ENCODE measurements at places on chromosomes 7 and 10.

DNA sequence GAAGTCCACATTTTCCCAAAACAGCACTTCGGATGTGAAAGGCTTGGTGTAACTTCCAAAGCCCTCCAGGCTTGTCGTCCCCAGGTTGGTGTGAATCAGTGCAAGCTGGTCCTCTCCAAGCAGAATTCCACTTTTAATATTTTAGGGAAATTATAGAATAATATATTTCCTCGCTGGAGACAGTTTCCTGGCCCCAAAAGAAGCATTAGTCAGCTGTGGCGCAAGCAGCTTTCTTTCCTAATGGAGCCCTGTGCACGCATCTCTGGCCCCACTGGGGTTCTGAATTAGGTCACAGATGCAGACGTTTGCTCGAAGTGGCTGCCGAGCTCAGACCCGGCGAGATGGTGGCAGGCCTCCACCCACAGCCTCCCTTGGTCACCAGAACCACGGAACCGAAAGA is 33.3 kb upstream of the MNX1 start:
- no peak for DNase-seq

DNA sequence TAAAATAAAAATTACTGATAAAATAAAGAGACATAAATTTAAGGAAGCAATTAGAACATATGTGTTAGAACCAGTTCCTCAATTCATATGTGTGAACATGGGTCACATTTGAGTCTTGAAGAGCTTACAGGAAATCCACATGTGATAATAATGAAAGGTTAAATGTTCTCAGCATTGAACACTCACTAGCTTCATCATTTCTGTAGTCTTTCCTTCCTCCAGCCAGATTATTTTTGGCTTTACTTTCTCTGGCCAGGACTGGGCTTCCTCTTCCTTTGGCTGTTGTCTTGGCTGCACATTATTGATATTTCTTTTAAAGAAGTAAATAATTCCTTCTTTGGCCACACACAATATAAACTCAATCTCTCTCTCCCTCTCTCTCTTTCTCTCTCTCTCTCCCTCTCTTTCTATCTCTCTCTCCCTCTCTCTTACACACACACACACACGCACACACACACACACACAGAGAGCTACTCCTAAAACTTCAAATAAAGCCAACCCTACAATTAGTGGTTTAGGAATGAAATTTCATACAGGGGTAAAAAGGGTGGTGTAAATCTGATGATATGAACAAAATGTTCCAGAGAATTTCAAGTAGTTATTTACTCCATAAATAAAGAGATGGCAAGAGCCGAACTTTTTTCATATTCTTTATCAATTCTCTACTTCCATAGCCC is 171.2 kb downstream of the REEP3 start:
- DNase-seq = no peak

GRCh38 chr10:90062786-90063185 is 361.4 kb downstream of the KIF20B start:
- DNase-seq = no peak

GRCh38 chr10:5711642-5712041 is 27.0 kb downstream of the TASOR2 start:
- no peak for DNase-seq

DNA sequence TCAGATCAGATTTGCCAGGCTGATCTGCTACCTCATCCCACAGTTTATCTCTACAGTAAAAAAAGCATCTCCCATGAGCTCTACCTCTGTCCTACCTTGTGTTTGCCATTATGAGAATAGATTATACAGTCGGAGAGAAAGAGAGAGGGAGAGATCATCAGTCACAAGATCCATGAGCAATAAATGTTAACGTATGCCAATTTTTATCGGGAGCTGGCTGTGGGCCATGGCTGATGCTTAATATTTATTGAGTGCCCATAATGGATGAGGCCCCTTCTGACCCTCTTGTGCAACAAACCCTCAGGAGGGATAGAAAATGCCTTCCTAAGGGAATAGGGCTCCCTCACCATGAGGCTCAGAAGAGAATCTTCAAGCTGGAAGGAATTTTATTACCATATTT is 52.8 kb downstream of the C10orf90 start:
- no peak for DNase-seq

GRCh38 chr10:42754155-42755027 is 28.2 kb upstream of the BMS1 start:
- DNase-seq = peak; percentile 39

- DNase-seq = peak; percentile 25
Observed at GRCh38 chr7:36473454-36474282, 84.0 kb downstream of the ANLN start.

DNA sequence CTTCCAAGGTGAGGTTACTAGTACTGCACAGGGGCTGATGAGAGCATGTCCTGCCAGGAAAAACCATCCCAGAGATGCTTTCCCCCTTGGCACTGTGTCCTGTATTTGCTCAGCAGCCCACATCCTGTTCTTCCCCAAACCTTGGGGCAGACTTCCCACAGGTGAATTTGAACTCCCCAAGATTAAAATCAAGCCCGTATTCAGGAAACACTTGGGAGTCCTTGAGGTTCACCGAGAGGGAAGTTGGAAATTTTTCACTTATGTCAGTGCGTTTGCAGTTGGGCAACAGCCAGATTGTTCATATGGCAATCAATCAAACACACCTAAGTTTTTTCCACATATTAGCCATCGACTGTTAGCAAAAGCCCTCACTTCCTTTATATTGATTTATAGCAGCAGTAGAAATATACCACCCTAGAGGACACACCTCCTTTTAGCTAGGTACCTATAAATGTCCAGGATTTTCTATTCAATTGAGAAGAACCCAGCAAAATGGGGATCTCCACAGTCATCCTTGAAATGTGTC is at the start of gene DMBT1:
Gene DMBT1 (plus strand): TSS at position 476 of the 526 bp plus-strand sequence. CDS start 17 bp downstream, at position 493.
- DNase-seq = no peak

DNA sequence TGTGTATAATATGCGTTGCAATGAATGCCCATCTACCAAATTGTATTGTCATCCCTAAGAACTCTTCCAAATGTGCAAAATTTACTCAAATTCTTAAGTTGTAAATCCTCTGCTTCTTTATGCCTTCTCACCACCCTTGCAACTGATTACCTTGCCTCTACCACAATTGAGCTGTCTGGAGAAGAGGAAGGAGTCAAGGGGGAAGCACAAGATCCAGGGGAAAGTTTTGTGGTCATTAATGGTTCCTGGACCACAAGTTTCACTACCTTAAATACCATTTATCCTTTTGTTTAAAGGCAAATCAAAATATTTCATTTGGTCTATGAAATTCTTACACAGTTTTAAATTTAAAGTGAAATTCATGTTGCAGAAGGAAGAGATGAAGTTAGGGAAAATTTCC is 16.7 kb downstream of the CRPPA start:
- DNase-seq = no peak

DNA sequence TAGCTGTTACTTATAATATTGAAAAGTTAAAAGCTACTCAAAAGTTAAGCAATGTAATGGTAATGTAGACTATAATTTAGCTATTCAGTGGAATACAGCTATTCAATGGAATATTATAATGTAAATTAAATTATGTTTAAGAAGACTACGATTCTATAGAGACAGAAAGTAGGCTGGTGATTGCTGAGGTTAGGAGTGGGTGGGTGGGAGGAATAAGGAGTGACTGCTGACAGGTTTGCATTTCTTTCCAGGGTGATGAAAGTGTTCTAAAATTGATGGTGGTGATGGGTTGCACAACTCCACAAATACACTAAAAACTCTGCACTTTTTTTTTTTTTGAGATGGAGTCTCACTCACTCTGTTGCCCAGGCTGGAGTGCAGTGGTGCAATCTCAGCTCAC is 21.4 kb downstream of the DENND2A start:
- no peak for DNase-seq

All from cerebellum (tissue), 4 donors.